ENCODE measurements at places on chromosomes 16 and 17.

DNA sequence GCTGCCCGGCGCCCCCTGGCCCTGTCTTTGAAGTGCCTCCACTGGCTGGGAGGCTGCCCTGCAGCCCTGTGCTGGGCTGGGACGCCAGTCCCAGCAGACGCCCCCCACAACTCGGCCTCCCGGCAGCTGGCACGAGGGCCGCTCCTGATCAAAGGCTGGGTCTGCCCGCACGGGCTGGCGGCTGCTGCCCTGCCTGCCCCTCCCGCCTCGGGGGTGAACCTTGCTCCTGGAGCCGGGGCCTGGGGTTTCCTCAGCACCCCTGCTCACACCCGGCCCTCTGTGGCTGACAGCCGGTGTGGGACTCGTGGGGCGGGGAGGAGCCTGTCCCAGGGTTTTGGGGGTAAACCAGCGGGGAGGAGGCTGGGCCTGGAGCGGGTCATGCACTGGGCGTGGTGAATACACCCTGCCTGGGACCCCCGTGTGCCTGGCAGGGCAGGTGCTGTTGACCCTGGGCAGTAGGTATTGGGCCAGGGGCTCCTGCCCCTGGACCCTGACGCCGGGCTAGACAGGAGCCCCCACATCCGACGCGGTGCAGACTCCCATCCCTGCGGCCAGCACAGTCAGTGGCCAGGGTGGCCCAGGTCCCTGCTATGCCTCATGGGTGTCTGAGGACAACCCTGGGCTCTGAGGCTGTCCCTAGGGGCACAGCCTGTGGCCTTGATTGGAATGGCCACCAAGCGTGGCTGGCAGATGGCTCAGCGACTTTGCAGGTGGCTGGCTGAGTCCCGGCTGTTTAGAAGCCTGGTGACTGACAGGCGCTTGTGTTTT is 21.7 kb downstream of the CENPX start:
- DNase-seq = no peak

DNA sequence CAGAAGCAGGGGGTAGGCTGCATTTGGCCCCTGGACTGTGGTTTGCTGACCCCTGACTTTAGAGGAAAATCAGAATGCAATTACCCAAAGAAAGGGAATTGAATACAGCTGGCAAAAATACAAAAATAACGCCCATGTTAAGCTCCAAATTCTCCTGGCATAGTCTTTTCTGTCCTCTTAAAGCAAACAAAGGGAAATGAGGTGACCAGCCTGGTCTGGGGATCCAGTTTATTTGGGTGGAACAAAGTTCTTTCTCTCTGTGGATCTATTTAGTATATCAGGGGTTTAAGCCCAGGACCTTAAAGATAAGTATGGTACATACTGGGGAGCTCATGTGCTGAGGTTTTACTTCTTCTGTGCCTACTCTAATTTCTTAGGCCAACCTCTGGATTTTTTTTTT is 23.5 kb downstream of the DNAJA2 start:
- DNase-seq = no peak

DNA sequence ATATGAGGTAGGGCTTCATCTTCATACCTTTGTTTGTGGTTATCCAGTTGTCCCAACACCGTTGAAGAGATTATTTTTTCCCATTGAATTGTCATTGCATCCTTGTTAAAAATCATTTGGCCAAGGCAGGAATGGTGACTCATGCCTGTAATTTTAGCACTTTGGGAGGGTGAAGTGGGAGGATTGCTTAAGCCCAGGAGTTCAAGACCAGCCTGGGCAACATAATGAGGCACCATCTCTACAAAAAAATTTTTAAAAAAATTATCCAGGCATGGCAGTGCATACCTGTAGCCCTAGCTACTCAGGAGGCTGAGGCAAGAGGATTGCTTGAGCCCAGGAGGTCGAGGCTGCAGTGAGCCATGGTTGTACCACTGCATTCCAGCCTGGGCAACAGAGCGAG is 223.9 kb downstream of the TANC2 start:
- no peak for DNase-seq

DNA sequence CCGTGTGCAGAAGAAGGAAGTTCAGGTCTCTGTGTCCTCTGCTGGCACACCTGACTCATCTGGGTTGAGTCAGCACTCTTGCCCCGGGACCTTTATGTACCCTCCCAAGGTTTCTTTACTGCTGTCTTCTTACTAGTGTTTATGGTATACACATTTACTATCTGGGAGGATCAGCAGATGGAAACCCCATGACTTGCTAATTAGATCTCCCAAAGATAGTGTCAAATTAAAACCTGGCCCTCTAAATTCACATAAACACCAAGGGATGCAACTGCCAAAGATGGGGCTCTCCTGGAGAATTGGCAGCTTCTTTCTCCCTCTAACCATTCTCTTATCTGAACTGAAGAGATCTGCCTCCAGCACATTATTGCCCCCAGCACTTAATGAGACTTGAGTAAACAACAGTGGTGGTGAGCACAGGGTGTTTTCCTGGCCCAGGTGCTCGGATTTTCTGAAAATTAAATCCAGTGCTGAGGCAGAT is 718.1 kb upstream of the SOX9 start:
- peak; percentile 86 for DNase-seq

- no peak for DNase-seq
Observed at GRCh38 chr16:21274172-21274726, 3.8 kb downstream of the CRYM start.

- no peak for DNase-seq
Observed at GRCh38 chr16:20830372-20830771, 24.0 kb downstream of the REXO5 start.

DNA sequence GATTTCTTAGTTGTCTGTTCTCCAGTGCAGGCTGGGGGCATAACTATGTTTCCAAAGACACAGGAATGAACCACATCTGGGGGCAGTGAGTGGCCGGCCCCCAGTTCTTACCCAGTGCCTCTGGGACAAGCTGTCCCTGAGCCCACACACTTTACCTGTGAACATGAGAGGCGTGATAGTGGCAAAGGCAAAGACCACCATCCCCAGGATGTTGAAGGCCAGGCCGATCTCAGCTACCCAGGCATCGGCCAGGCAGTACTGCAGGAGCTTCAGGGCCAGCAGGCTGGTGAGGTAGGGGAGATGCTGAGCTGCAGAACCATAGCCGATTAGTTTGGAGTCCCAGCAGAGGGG is 1.6 kb downstream of the SLC46A1 start:
- DNase-seq = no peak

GRCh38 chr16:54072237-54072636 is 214.3 kb downstream of the IRX3 start:
- no peak for DNase-seq

DNA sequence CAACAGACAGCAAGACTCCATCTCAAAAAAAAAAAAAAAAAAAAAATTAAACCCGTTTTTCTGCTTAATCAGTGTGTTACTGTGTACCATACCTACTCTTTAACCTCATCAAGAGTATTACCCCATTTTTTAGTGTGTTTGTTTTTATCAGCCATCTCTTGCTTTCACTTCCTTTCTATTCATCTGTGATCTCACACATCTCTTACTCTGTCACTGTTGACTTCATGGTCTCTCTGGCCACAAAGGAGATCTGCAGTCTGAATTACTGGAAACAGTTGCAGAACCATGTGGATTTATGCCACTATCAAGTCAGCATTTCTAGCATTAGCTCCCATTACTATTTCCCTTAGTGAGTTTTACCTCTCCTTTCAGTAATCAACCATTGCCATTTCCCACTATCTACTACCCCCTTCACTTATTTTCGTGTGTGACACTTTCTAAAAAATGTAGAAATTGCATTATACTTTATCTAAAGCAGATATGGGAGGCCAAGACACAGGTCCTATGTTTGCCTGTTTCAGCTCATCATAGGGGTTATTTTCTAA is 20.1 kb downstream of the NDEL1 start:
- DNase-seq = no peak

GRCh38 chr16:14611660-14612059 is 18.4 kb downstream of the PARN start:
- no peak for DNase-seq

DNA sequence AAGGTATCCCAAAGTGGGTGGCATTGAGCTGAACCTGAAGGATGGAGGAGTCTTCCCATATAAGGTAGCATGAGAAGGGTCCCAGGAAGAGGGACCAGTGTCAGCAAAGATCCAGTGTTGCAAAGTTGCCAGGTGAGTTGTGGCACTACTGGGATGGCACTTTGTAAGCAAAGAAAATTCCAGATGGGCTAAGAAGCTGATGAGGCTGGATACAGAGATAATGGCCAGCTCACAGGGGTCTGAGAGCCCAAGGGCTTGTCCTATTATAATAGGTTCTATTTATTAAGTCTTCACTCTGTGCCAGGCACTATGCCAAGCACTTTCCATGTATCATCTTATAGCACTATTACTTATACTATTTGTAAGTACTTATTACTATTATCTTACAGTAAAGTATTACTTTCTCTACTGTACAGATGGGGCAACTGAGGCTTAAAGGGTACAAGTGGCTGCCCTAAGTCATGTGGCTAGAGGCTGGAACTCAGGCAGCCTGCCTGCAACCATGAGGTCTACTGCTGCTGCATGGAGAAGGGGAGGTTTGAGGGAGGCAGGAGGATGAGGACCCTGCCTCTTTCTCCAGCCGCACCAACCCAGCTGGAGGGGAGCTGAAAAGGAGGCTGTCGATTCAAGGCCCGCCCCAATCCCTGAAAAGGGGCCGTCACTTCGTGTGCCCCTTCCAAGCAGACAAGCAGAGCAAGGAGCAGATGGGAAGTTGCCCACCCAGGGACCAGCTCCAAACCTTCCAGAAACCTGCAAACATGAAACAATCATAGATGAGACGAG is 86.5 kb downstream of the C16orf78 start:
- no peak for DNase-seq

DNA sequence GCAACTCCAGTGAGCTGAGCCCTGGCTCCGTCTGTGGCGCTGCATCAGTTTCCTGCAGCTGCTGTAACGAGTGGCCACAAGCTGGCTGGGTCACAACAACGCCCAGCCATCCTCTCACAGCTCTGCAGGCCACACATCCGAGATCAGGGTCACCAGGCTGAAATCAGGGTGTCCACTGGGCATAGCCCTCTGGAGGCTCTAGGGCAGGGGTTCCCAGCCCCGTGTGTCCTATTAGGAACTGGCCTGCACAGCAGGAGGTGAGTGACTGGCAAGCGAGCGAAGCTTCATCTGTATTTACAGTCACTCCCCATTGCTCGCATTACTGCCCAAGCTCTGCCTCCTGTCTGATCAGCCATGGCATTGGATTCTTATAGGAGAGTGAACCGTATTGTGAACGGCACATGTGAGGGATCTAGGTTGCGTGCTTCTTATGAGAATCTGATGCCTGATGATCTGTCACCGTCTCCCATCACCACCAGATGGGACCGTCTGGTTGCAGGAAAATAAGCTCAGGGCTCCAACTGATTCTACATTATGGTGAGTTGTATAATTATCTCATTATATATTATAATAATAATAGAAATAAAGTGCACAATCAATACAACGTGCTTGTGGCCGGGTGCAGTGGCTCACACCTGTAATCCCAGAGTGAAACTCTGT is 176.5 kb downstream of the SEC14L1 start:
- no peak for DNase-seq

- DNase-seq = no peak
Observed at GRCh38 chr17:4019275-4019674, 55.0 kb upstream of the ATP2A3 start.

DNA sequence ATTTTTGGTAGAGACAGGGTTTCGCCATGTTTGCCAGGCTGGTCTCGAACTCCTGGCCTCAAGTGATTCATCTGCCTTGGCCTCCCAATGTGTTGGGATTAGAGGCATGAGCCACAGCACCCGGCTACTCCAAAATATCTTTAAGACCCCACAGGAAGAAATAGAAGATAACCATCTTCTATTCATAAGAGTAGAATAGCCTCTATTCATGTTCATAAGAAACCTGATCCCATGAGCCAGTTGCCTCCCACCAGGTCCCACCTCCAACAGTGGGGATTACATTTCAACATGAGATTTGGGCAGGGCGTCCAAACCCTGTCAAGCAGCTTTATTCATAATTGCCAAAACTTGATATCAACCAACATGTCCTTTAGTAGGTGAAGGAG is 13.9 kb upstream of the TMC7 start:
- DNase-seq = no peak

DNA sequence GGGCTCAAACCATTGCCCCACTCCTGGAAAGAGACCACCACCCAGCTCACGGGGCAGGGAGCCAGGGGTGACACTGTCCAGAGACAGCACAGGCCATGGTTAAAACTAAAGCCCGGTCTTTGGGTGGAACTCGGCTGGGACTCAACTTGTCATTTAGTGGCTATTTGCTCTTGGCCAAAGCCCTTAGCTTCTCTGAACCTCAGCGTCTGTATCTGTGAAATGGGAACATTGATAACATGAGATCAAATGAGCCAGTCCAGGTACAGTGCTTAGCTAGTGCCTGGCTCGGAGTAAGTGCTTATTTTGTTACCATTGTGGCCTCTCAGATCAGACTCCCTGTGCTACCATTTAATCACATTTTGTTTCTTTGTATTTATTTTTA is 48.5 kb downstream of the RTN4RL1 start:
- DNase-seq = no peak

DNA sequence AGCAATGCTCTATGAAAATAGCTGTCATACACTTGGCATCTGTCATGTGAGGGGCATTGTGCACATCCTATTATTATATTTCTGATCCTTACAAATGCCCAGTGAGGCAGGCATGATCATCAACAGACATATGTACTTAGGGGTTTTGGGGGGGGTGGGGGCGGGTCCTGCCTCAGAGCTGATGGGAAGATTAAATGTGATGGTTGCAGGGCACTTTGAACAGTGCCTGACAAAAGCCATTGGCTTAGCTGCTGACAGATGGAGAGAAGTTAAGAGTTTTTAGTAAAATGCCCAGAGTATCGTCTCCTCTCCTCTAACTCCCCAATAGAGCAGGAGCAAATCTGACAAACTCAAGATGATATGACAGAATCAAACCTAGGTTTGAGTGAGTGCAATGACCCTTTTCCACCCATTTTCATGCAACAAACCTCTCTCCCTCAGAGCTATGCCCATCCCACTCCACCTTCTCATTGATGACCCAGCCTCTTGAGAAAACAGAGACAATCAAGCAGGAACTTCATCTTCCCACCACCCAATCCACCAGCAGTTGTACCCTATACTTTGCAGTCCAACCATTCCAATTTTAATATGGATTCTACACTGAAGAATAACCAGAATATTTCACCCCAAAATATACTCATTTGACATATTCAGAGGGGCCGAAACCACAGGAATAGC is 4.8 kb downstream of the KLHL11 start:
- no peak for DNase-seq

DNA sequence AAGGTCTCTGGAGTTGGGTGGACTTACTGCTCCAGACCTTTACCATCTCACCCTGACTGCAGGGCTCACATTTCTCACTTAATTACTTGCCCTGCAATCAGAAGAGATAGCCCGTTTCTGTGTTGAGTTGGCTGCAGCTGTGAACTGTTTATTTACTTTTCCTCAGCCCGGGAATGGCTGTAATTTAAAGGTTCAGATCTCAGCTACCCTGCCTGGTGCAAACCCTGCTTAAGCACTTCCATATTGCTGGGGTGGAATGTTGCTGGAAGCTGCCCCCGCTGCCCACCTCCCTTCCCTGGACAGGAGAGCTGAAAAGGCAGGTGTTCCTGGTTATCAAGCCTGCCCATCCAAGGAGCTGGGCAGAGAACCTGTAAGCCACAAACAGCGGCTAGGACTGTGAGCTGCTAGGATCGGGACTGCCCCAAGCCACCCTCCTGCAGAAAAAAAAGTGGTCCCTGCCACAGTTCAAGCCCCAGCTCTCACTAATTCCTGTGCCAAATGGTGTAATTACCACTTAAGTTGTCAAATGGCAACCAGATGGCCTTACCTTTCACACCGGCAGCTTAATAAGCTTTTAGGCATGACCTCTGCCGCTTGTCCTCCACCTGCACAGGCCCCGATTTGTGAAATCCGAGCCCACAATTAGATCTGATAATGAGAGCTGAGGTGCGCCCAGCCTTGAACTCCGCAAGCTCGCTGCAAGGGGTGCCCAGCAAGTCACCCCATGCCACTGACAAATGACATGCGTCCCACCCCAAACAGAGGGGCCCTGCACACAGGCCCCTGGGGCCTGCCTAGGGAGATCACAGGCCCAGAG is 269.8 kb downstream of the C16orf95 start:
- DNase-seq = no peak

Data from NCI-H510A treated with DMSO at 0.1 percent for 48 hours (cell line).